NCI-H2029 (cell line): ENCODE measurements at places on chromosomes 2 and 18.
A peak's percentile ranks its signal among the peaks of the same experiment; 100 is the strongest.

DNA sequence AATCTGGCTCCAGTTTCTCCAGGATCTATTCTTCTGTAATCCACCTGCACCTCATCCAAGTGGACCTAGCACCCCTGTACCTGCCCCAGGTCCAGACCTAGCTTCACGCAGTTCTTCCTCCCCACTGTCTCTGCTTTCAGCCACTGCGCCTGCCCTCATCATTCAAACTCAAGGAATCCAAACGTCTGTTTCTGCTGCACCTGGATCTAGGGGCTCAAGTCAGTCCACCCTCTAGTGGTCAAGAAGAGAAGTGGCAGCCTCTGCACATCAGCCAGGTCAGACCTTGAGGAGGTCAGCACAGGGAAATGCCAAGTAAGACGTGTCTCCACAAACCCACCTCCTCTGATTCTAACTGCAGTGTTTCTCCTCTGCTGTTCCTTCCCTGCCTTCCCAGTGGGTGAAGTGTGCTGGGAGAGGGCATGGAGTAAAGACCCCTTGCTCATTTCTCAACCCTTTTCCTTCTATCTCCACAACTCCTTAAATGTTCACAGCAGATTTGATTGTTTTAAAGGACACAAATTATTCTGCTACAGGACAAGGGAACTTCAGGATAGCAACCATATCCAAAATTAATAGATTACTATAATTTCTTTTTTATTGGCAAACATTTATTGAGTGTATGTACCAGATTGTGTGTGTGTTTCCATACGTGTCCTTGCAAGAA lies 8.6 kb upstream of the RNF152 start:
- no peak for DNase-seq

DNA sequence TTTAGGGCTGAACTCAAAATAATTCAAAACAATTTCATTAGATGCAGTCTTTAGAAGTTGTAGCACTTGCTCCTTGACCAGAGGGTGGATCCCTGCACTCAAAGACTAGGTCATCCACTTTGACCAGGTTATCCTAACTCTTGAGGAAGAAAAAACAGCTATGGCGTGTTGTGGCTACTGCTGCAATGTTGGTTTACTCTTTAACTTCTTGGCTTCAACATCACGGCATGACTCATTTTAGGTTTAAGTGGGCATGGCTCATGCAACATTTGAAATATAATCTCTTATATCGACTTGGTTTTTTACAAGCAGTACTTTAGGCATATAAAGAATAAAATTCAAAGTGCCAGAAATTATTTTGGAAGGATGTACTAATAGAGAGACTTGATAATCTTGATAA lies 35.4 kb downstream of the ANKRD29 start:
- peak; percentile 40 for DNase-seq

GRCh38 chr2:26298638-26299393 lies 47.1 kb upstream of the SELENOI start:
- no peak for DNase-seq

DNA sequence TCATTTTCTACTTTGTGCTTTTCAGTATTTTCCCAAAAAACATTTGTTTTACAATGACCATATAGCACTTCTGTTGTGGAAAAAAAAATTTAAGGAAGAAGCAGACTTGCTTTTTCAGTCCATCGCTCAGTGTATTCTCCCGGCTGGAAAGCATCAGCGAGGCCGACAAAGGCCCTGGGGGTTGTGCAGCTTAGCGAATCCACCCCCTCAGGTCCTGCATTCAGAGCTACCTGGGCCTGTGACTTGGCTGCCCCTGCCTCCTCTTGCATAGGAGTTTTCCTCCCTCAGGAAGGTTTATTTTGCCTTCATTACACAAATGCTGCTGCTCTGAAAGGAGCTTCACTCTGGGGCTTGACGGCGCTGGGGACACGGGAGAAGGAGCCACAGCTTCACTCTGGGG lies 244.4 kb upstream of the MGAT5 start:
- DNase-seq = no peak

GRCh38 chr2:66843847-66844246 lies 408.9 kb downstream of the MEIS1 start:
- DNase-seq = no peak

GRCh38 chr2:202510911-202511310 lies 123.9 kb upstream of the FAM117B start:
- no peak for DNase-seq

DNA sequence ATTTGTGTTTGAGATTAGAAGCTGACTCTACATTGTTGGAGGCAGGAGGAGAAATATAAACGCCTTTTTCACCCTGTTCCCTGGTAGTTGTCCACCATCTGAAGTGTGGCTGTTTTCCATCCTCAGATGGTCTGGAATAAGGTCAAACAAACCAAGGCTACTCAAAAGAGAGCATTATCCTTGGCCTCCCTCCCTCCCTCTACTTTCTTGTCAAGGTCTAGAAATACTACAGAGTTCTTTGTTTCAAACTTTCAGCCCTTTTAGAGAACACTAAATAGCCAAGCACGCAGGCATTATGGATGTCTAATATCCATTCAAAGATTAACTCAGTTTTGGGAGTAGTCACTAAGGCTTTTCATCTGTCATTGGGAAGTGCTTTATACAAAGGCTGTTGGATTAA lies 215.8 kb upstream of the ITGA4 start:
- DNase-seq = no peak

GRCh38 chr2:108133457-108133856 lies 106.3 kb upstream of the SULT1C3 start:
- no peak for DNase-seq

- DNase-seq = no peak
These were observed 274.6 kb downstream of the AFF3 start for GRCh38 chr2:99867770-99868169.

DNA sequence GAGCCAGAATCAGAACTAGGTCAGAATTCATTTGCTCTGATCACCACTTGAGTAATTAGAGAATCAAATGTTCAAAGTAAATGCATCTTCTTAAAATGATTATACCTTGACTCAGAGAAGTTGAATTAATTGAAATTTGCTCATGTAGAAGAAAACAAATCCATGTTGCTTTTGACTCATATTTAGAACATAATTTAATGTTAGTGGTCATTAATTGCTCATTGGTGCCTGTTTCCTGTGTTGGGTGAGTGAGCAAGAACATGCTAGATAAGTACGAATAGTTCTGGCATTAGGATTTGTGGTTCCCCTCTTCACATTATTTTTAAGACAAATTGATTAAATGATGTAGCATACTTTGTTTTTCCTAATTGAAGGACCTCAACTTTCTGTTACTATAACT lies 19.0 kb downstream of the ACVR2A start:
- no peak for DNase-seq

DNA sequence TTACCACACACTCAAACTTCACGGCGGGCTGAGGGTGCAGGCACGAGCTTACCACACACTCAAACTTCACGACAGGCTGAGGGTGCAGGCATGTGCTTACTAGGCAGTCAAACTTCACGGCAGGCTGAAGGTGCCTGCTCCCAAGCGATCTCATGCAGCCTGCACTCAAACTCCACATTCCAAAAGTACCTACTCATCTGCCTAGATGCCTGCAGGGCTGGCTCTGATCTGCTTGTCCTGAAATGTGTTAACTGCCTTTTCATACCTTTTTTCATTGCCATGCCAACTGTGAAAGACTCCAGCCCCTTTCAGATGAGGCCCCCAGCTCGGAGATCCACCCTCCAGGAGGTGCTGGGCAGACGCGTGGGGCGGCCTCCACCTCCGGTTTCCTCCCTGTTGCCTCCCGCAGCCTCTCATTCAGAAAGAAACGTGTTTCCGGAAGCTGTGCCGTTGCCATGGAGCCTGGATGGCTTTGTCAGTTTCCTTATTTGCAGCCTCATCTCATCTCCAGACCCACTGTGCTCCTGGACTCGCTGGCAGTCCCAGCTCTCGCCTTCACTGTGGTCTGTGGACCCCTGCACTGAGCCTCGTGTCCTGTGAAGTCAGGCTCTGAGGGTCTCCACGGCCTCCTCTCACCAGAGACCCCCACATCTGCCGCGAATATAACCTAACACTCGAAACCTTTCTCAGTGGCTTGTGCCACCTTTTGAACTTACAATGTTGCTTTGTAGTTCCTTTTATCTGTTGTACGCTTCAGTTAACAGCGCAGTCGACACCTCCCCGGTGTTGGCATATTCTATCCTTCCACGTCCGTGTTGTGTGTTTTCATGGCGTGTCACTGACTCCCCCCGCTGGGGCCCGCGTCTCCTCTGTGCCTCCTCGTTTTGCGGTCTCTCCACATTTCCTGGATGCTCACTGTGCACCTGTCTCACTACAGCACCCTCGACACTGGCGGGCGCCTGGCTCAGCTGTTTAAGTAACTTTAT lies 106.1 kb upstream of the ALKAL2 start:
- peak; percentile 45 for DNase-seq

- DNase-seq = no peak
These were observed 235.2 kb downstream of the SH3RF3 start for GRCh38 chr2:109364217-109364616.

GRCh38 chr18:69980509-69980908 lies 32.8 kb upstream of the CD226 start:
- no peak for DNase-seq

DNA sequence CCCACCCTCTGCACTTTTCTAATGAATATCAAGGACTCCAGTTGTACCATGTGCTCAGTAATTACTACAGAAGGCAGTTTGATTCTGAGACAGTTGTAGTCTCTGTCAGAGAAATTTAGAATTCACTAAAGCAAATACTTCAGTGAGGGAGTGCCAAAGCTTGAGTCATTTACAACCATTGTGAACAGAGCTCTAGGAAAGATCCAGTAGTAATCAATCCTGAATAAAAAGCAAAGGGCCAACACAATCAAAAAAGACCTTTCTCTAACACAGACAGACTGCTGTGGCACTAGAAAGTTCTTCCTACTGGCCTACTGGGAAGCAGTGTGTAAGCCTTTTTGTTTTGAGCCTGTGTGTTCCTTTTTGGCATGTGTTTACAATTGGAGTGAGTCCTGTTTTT lies 135.6 kb upstream of the UNC80 start:
- DNase-seq = no peak

GRCh38 chr18:62505669-62506494 lies 16.9 kb upstream of the ZCCHC2 start:
- DNase-seq = no peak

DNA sequence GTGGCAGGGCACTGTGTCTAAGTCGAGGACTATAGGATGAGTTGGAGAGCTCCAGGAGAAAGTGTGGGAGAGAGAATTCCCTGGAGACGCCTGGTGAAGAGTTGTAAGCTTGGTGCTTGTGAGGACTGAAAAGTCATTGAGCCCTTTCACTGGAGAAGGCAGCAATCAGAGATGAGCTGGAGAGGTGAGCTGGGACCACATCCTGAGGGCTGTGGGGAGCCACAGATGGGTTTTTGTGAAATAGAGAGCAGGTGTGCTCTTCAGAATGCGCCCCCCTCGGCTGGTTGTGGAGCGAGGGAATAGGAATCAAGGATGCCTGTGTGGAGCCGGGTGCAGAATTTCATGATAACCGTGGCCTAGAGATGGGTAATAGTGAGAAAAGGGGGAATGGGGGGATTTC lies 224.3 kb downstream of the KLHL29 start:
- no peak for DNase-seq

- DNase-seq = peak; percentile 84
These were observed 82.5 kb downstream of the SPRED2 start for GRCh38 chr2:65349863-65350262.

DNA sequence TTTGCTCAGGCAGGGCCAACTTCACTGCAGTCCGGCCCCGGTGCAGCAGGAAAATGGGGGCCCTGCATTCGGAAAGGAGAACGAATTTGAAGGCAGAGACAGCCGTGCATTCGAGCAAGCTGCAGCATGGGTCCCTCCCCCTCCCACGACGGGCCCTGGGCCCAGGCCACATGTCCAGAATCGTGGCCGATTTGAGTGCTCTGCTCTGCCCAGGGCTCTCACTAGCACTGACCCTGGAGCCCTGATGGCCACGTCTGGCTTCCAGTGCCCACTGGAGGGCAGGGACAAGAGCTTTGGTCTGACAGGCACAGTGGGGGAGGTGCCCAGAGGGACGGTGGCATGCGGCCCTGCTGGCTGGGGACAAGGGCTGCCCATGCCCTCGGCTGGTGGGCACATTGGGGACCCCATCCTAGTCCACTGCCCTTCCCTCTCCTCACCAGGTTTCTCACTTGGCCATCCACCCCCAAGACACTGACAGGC lies 14.4 kb upstream of the KLHL30 start:
- no peak for DNase-seq

GRCh38 chr2:159939946-159940345 lies 122.5 kb downstream of the PLA2R1 start:
- DNase-seq = no peak

- no peak for DNase-seq
These were observed 15.4 kb downstream of the PPM1B start for GRCh38 chr2:44184106-44184505.

DNA sequence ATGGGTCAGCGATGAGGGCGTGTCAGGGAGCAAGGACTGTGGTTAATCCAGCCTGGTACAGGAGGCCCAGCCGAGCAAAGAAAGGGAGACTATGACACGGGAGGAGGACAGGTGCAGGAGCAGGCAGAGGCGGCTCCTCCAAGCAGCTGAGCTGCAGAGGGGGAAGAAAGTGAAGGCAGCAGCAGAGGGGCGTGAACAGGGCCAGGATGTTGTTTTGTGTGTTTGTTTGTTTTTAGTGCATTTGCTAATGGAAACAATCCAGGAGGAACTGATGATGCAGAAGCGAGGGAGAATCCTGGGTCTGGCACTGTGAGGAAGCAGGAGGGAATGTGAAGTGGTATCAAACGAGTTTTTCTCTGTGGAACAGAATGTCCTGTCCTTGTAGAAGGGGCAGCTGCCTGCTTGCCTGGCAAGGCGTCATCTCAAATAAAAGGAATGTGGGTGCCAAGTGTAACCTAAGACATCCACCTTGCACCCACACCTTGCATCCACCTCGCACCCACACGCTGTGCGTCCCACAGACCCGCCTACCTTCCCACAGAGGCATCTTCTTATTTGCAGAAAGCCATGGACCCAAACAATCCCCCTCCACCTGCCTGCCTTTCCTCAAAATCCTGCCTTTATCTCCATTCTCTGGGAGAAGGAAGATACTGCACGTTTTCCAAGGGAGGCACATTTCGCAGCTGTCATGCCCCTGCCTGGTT lies 134.8 kb downstream of the SH3BP4 start:
- no peak for DNase-seq
